AG08396 (cell line): ENCODE measurements at places on chromosomes 11 and 22.
A peak's percentile ranks its signal among the peaks of the same experiment; 100 is the strongest.

GRCh38 chr22:49764127-49764581 is 63.5 kb downstream of the BRD1 start:
- DNase-seq = no peak

DNA sequence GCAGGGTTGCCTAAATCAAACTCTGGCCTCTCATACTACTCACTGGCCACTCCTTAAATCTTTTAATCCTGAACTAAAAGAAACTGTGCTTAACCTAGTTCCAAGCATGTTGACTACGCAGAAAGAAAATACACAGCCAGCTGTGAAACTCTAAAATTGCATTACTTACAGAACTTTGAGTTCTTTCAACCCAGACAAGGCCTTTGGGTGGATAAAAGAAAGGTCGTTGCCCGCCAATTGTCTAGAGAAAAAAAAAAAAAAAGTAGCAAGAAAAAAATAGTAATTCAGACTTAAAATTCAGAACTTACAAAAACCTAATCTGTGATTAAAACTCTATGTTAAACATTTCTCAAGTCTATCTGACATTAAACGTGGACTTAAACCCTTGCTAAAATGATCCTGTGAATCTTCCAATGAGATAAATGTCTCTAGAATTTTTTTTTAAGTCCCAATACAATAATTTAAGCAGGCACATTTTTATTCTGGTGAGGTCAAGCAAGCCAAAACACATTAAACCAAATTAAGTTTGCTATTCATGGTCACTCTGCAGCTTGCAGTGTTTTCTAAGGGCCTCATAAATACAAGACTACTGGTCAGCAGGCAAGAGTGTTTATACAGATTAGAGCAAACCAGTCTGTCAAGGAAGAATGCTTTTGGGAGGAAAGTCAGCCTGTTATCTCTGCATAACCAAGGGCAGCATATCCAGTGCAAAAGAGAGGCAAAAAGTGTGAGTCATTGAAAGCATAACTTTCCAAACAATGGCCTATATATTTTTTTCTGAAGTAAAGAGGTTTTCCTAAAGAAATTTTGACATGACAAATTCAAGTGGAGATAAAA is 29.5 kb upstream of the CCDC34 start:
- DNase-seq = peak; percentile 10

DNA sequence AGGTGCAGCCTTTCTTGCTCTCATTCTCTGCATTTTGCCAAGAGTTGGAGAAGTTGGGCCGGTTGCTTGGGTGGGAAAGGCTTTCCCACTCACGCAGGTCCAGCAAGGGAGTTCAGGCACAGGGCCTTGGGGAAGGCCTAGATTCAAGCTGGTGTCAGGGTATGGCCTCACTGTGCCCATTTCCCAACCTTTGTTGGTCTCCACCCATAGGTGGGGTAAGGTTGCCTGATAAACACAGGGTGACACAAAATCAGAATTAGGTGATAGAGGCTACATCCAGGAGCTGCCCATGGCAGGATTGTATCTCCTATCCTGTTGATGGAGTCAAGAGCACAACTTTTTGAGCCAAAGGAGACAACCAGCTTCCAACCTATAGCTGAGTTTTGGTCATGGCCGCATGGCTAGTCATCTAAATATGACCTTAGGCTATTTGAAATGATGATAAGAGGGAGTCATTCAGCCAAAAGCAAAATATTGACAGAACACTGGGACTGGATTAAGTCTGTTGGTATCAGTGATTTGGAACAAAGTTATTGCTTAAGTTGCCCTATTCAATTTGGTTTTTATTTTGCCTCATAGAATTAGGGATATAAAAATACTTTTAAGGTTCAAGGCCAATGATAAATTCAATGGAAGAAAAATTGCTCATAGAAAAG is 20.9 kb downstream of the CAT start:
- no peak for DNase-seq

DNA sequence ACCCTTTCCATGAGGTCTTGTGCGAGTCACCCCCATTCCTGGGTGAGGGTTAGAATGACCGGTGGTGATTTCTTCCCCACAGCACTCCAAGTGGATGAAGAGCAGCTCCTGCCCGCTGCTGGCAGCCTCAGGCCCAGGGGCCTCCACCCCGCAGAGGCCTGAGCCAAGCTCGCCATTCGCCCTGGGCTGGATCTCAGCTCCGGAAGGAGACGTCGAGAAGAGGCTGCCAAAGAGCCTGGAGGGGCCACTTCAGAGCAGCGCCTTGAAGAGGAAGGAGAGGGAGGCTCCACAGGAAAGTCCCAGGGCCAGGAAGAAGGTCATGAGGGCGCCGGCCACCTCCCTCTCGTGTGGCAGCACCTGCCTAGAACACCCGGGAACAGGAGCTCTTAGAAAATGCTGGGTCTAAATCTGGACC is 8.4 kb downstream of the SLC29A2 start:
- no peak for DNase-seq

DNA sequence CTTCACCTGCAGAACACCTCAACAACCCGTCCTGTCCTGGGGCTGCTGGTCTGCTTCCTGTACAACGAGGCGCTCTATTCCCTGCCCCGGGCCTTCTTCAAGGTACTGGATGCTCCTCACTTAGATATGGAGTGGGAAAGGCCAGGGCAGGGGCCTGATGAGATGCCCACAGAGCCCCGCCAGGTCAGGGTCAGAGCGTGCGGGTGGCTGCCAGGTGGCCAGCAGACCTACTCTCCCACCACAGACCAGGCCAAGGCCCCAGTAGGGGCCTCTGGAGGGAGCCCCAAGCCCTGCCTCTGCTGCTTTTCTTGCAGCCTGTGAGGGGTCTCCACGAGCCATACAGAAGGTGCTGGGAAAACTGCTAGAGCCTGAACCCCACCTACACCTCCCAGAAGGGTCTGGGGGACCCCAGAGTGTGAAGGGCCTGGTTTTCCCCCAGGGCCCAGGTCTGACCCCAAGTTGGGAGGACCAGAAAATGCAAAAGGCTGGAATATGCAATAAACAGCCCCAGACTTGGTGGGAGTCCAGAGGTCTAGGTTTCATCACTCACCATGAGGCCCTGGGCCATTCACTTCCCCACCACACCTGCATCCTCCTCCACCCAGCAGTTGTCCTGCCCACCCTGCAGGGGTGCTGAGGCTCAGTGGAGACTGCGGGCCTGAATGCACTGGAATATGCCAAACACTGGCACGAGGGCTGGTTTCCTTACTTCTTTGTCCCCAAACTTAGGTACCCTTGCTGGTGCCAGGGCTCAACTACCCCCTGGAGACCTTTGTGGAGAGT is 14.7 kb downstream of the ZDHHC24 start:
- DNase-seq = no peak

- DNase-seq = no peak
Measured at GRCh38 chr22:18120857-18121256, 10.2 kb downstream of the TUBA8 start.

- DNase-seq = peak; percentile 67
Measured at GRCh38 chr11:43923406-43924111, 18.9 kb upstream of the C11orf96 start.

DNA sequence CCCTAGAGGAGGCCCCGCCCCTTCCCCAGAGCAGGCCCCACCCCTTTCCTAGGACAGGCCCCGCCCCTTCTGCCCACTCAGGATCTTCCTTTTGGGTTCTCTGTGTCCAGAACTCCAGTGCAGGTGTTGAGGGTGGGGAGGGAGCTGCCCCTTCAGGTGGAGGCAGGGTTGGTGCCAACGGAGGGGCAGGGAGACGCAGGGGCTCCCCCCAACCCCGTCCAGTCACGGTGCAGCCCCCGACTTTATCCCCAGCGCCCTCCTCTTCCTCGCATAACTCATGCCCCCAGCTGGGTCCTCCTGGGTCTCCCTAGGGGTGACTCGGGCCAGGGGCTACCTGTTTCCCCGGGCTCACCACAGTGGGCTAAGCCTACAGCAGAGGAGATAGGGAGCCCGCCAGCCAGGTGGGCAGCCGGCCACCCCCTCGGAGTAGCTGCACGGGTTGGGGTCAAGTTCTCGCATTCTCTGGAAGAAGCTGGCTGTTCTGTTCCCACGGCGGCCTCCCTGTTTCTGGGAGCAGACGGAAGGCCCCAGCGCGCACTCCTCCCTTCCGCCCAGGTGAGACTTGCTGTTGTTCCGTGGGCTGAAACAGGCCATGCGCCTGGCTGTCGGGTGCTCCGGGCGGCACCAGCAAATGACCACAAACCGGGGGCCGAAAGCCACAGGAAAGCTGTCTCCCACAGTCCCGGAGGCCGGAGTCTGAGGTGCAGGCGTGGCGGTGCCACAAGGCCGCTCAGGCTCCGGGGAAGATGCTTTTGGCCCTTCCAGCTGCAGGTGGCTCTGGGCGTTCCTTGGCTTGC is 38.9 kb downstream of the MUC2 start:
- no peak for DNase-seq

- DNase-seq = no peak
Measured at GRCh38 chr11:92473736-92474135, 249.1 kb downstream of the FAT3 start.

- DNase-seq = no peak
Measured at GRCh38 chr11:117910941-117911655, 18.1 kb downstream of the TMPRSS13 start.

GRCh38 chr11:102293873-102294601 is 23.2 kb upstream of the BIRC3 start:
- DNase-seq = no peak

- no peak for DNase-seq
Measured at GRCh38 chr11:111937844-111938243, 701 bp downstream of the DIXDC1 start.

GRCh38 chr11:16114431-16114830 is 241.9 kb downstream of the SOX6 start:
- no peak for DNase-seq

DNA sequence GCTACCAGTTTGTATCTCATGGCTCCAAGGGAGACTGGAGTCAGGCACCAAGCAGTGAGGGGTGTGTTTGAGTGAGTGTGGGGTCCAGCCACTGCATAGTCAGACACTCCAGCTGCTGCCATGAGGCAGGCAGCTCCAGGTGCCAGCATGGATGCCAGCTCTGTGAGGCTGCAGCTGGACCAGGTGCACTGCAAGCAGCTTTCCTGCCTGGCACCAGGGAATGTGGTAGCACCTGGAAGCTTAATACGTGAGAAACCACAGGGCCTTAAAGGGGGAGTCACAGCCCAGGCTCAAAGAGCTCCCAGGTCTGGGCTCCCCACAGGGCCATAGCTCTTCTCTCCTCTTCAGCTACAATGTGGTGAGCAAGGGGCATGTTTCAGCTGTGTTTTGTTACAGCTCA is 817.8 kb upstream of the LUZP2 start:
- no peak for DNase-seq

- no peak for DNase-seq
Measured at GRCh38 chr22:23414727-23415489, 165.2 kb downstream of the IGLL1 start.

- DNase-seq = no peak
Measured at GRCh38 chr22:38863531-38864131, 8.4 kb downstream of the CBX6 start.

DNA sequence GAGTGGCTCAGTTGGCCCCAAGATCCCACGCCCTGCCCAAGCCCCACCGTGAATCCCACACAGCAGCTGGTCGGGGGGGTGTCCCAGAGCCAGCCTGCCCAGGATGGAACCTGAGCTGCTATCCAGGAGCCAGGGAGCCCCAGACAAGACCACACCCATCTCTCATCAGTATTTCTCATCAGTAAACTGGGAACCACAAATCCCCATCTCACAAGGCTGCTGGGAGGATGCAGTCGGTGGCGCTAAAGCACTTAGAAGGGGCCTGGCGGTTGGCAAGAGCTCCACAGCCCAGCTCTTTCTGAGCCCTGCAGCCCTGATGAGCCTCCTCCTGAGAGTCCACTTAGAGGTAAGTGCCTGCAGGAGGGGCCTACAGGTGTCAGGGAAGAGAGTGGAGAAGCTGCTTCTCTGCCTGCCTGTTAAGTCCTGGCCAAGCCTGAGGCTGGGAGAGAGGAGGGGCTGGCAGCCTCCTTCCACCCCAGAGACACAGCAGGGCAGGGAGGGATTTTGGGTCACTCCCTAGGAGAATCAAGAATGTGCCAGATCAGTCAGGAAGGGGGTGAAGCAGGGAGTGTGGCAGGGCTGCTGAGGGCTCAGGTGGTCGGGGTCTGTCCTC is 6.1 kb downstream of the FADS3 start:
- no peak for DNase-seq

GRCh38 chr22:41263704-41264103 is 22.3 kb downstream of the RANGAP1 start:
- no peak for DNase-seq

DNA sequence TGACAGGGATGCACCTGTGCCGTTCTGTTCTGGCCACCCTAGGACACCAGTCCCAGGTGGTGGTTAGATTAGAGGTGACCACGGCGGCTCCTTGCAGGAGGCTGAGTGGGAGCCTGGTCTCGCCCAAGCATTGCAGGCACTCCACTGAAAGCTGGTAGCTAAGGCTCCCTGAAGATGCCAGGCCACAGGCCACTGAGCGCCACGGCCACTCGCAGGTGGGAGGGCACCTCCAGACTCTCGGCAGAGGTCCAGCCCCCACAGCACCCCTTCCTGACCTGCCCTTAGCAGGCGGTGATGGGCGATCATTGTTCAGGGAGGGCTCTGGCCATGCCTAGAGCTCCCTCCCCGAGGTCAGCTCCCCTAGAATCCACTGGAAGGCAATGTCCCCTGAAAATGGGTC is 1270.2 kb downstream of the BRD1 start:
- DNase-seq = no peak

GRCh38 chr22:36461665-36462649 is 19.5 kb downstream of the TXN2 start:
- DNase-seq = peak; percentile 75

DNA sequence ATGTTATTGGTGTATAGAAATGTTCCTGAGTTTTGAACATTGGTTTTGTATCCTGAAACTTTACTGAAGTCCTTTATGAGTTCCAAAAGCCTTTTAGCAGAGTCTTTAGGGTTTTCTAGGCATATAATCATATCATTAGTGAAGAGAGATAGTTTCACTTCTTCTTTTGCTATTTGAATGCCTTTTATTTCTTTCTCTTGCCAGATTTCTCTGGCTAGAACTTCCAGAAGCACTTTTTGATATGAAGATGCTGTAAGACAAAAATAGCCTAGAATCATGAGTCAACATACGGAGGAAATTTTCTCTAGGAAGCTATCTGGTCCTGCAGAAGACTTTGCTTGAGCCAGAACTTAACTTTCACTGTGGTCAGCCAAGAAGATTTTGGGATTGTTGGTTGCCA is 86.7 kb upstream of the IZUMO1R start:
- DNase-seq = no peak

- DNase-seq = no peak
Measured at GRCh38 chr11:69966910-69967483, 111.1 kb upstream of the ANO1 start.

- DNase-seq = no peak
Measured at GRCh38 chr11:102639656-102640055, 14.5 kb upstream of the MMP20 start.

DNA sequence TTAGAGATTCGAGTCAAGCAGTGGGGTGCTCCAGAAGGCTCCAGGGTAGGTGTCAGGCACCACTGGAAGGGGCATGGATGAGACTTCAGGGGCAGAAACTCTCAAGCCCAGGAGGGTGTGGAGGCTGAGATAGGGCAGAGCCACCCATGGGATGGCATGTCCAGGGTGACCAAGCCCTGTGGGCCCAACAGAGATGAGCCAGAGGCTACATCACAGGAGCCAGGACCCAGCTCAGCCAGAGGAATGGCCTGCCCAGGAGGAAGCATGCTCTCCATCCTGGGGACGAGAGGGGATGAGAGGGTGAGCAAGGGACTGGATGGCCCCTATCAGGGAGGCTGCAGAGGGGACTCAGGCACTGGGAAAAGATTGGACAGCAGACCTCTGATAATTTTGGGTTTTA is 42.8 kb downstream of the SLCO2B1 start:
- no peak for DNase-seq

- no peak for DNase-seq
Measured at GRCh38 chr11:64638018-64638665, 47.1 kb downstream of the SLC22A12 start.

GRCh38 chr11:60950024-60950423 is 2.0 kb downstream of the SLC15A3 start:
- no peak for DNase-seq

GRCh38 chr11:704781-705645 is 1.0 kb upstream of the EPS8L2 start:
- no peak for DNase-seq
